HS-27A (cell line): ENCODE measurements at places on chromosomes 6 and 20.

DNA sequence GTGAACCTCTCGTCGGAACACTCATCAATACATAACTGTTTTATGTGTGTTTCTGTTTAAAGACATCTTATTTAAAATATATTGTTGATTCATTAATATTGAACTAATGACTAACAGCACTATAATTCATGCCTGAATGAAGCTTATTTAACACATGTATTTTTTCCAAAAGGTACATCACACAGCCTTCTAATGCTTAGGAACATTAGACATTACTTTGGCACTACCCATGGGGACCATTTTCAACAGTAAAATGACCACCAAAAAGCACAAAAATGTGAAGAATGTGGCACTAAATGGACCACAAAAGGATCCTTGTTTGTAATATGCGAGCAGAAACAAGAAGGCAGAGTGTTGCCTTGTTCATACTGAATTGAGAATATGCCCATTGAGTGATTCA, 109.2 kb downstream of the CEP57L1 start:
- no peak for DNase-seq

DNA sequence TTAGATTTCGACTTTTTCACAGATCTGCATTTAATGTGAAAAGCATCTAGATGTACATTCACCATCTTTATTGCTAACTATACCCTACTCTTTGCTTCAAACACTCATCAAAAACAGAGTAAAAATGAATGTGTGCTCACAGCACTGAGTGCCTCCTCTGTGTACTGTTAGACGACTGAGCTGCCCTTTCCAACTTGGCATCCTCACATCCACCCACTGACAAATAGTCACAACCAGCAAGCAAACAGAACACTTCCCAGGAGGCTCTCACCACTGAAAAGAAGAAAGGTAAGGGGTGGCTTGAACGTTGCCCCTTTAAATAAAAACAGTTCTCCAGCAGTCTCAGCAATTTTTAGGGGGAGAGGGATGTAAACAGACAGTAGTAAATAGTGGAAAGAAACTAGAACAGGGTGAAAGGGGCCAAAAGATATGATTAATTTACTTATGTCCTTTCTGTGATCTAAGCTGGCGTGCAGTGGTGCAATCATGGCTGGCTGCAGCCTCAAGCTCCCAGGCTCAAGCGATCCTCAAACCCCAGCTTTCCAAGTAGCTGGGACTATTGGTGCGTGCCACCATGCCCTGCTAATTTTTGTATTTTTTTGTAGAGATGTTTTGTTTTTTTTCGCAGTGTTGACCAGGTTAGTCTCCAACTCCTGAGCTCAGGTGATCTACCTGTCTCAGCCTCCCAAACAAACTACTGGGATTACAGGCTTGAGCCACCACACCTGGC, 48.7 kb downstream of the IPCEF1 start:
- no peak for DNase-seq

GRCh38 chr6:97437087-97437486, 154.1 kb upstream of the MMS22L start:
- no peak for DNase-seq

- no peak for DNase-seq
Observed at GRCh38 chr6:13638626-13639025, 23.5 kb downstream of the NOL7 start.
